Fibroblast of villous mesenchyme (primary cell): ENCODE measurements at places on chromosomes 6 and 20. TPM values are rescaled to one million over a fixed set of nuclear protein-coding genes. Genes with fewer than 3 reads are reported as not detected.

- peak; percentile 10 for DNase-seq
Measured at GRCh38 chr6:10510592-10511367, 10.4 kb upstream of the GCNT2 start.

DNA sequence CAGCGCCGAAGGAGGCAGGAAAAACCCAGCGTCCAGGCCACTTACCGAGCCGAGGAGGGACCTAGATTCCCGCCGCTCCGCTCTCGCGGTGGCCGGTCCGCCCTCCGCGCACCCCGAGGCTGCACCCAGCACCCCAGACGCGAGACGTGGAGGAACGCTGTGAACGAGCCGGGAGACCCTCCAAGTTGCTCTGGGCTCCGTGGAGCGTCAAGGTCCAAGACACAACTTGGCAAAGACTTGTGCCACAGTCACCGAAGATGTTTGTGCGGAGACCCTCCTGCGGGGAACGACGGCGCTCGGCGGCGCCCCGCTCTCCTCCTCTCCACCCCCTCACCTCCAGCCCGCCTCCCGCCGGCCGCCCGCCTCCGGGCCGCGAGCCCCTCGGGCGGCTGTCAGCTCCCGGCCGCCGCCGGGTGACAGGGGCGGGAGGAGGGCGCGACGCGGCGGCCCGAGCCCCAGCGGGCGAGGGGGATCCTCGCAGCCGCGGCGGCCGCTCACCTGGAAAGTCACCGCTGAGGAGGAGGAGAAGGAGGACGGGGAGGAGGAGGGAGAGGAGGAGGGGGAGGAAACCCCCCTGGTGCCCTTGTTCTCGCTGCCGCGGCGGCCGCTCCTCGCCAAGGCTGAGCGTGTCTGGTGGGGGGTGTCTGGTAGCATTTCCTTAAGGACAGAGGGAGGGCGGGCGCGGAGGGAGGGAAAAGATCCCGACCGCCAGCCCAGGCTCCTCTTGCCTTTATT, 637 bp upstream of the HIVEP2 start:
- no peak for DNase-seq

- no peak for DNase-seq
Measured at GRCh38 chr6:132412656-132413498, 11.6 kb upstream of the MOXD1 start.

DNA sequence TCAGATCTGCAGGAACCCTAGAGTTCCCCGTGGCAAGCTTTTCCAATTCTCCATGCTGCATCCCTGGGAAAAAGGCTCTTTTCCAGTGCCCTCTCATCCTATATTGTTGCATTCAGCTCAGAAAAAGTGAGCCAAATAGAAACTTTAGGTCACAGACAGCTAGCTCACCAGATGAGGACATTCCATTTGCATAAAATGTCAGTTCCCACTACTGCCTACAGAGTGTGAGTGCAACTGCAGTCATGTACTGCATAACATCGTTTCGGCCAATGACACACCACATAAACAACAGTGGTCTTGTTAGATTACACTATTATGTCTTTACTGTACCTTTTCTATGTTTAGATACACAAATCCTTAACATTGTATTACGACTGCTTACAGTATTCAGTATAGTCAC, 8.6 kb downstream of the HS3ST5 start:
- DNase-seq, result no peak

- no peak for DNase-seq
Measured at GRCh38 chr6:116741571-116741970, 23.9 kb downstream of the FAM162B start.

DNA sequence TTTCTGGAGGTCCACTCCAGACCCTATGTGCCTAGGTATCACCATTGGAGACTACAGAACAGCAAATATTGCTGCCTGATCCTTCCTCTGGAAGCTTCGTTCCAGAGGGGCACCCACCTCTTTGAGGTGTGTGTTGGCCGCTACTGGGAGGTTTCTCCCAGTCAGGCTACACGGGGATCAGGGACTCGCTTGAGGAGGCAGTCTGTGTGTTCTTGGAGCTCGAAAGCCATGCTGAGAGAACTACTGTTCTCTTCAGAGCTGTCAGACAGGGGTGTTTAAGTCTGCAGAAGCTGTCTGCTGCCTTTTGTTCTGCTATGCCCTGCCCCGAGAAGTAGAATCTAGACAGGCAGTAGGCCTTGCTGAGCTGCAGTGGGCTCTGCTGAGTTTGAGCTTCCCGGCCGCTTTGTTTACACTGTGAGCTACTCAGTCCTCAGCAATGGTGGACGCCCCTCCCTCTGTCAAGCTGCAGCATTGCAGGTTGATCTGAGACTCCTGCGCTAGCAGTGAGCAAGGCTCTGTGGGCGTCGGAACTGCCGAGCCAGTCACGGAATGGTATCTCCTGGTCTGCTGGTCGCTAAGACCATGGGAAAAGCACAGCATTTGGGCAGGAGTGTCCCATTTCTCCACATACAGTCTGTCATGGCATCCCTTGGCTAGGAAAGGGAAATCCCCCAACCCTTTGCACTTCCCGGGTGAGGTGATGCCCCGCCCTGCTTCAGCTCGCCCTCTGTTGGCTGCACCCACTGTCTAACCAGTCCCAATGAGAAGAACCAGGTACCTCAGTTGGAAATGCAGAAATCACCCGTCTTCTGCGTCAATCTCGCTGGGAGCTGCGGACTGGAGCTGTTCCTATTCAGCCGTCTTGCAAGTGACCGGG, 32.5 kb upstream of the ASCC3 start:
- DNase-seq, result peak; percentile 31

MRPS18B gene
- total RNA-seq, result 79.5 and 81.2 TPM in 2 replicates

OXT gene
- total RNA-seq, result not detected in 2 replicates

SGK2 gene
- total RNA-seq, result under 0.01 and 0.64 TPM in 2 replicates
